ENCODE measurements at places on chromosomes 11 and 22.

DNA sequence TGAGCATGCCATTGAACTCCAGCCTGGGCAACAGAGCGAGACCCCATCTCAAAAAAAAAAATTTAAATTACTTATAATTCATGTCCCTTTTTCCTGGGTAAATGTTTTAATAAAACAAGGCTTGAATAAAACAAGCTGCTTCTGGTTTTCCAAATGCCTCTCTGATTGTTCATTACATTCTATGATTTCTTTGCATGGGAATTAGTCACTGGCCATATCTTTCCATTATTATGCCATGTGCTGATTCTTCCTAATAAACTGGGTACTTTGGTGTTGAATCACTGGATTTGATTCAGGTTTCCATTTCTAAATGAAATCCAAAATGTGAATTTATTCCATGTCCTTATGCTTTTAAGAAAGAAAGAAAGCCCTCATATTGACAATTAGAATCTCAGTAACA is 42.6 kb downstream of the ZNF215 start:
- no peak for DNase-seq

GRCh38 chr11:78310500-78310909 is 107.1 kb downstream of the GAB2 start:
- no peak for DNase-seq

DNA sequence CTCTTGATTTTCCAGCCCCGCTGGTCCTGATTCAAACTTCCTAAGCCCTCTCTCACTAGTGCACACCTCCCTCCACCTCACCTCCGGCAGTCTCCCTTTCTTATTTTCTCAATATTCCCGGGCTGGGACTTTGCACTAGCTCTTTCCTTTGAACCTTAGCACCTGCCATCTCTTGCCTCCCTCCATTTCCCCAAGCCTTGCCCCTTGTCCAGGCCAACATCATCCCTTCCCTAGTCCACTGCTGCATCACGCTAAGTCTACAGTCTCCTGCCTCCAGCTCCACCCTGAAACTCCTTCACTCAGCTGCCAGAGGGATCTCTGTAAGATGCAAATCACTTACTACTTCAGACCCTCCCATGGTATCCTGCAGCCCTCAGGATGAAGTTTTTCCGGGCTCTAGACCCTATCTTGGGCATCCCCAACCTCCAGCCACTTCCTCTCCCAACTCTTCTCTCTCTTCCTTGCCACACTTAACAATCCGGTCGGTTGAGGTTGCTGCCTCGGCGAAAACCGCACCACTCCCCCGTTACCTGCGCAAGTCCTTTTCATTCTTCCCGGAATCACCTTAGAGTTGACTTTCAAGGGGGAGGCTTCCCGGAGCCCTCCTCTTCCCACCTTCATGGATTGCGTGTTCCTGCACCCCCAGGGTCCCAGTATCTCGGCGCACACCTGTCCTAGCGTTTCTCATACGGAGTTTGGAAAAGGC is 42.7 kb downstream of the NECTIN1 start:
- DNase-seq = no peak

DNA sequence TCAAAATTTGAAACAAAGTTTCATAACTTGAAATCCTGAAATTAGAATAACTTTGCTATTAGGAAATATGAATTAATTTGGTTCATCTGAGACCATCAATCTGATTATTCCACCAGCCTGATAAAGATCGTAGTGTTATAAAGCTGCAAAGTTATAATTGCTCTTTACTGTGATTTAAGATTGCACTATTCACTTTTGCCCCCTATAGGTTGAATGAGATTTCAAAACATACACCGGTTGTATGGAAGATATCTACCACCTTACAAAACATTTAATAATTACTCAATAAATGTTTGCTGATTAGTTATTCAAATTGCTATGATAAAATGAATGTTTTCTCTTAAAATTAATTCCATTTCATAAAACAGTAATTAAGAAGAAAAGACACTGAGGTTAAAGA is 26.1 kb downstream of the APIP start:
- DNase-seq = no peak

- DNase-seq = peak; percentile 31
Observed at GRCh38 chr22:28736301-28737155, 5.1 kb downstream of the CHEK2 start.

DNA sequence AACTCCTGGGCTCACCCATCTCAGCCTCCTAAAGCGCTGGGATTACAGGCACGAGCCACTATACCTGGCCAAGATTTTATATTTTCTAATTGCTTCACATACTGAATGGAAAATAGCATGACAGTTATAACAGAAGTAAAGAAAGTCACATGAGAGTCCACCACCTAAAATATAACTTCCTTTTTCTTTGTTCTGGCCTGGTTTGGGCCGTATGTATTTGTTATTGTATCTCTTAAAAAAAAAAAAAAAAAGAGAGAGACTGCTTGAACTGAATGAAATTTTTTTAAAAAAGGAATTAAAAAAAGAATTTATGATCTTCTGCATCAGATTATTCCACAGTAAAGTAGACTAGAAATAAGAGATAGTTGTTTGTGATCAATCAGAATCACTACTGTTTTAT is 86.0 kb upstream of the GRIK4 start:
- no peak for DNase-seq

GRCh38 chr22:20787746-20788626 is 14.1 kb downstream of the SERPIND1 start:
- DNase-seq = no peak
